ENCODE measurements at places on chromosomes 11 and 22. TPM values are rescaled to one million over a fixed set of nuclear protein-coding genes. Genes with fewer than 3 reads are reported as not detected.

The IL10RA gene
- 9.2 TPM for polyA plus RNA-seq

The TPBGL gene
- 0.21 TPM for polyA plus RNA-seq

The MMP13 gene
- polyA plus RNA-seq = not detected

The LRFN4 gene
- 16.6 TPM for polyA plus RNA-seq

The PHLDB1 gene
- polyA plus RNA-seq = 76.1 TPM
